ENCODE measurements at places on chromosomes 7 and 10. TPM values are rescaled to one million over a fixed set of nuclear protein-coding genes. Genes with fewer than 3 reads are reported as not detected.

Gene CCDC71L
- 32.2 TPM for total RNA-seq

Gene SFTPA1
- total RNA-seq: not detected

DNA sequence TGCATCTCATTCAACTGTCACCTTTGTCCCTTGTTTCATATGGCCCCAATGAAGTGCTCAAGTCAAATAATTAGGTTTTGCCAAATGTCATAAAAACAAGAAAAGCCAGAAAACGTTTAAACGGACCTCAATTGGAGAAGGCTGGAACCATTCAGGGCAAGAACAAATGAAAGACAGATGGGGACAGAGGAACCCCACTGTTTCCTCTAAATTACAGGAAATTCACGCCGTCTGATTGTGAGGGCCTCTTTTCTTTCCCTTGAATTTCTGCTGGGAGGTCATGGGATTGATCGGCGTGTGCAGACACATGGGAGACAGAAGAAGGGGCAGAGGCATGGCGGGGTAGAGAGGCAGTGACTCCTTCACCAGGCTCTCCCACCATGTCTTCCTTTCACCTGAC is 656.4 kb downstream of the KCNMA1 start:
- no peak for DNase-seq

GRCh38 chr7:91520645-91521044 is 256.4 kb downstream of the FZD1 start:
- no peak for DNase-seq

- no peak for DNase-seq
These were observed 32.5 kb downstream of the CPXM2 start for GRCh38 chr10:123858907-123859652.

DNA sequence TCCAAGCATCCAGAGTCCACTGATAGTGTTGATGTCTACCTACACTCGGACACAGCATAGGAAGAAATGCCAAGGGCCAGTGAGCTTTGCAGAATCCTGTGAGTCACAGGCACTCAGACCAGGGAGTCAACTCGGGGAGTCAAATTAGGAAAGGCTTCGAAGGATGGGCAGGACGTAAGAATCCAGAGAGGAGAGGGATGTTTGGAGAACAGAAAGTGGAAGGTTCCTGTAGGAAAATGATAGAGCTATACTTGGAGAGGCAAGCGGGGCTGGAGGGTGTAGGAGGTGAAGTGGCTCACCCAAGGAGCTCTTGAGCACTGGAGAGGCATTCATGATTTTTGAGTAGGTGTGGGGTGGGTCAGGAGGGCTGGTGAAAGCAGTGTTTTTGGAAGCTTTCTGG is 3.0 kb downstream of the ZYX start:
- no peak for DNase-seq

DNA sequence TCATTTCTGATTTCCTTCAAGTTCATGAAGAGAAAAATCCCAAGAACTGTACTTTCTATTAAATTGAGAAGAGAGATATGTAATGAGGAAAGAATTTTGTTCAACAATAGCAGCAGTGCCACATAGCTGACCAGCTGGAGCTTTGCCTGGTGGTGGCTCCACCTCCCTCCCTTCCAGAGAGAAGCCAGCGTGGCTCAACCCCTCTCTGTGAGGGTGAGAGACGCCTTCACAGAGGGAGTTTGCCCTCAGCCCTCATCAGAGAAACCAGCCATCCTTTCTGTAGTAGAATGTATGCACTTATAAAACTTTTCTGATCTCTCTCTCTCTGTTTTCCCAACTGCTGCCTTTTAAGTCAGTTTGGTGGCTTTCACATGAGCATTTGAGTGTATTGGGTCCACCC is 20.5 kb upstream of the COL1A2 start:
- DNase-seq: peak; percentile 22

Gene MKI67
- 88.5 TPM for total RNA-seq

GRCh38 chr7:39069896-39070881 is 92.5 kb downstream of the POU6F2 start:
- no peak for DNase-seq

DNA sequence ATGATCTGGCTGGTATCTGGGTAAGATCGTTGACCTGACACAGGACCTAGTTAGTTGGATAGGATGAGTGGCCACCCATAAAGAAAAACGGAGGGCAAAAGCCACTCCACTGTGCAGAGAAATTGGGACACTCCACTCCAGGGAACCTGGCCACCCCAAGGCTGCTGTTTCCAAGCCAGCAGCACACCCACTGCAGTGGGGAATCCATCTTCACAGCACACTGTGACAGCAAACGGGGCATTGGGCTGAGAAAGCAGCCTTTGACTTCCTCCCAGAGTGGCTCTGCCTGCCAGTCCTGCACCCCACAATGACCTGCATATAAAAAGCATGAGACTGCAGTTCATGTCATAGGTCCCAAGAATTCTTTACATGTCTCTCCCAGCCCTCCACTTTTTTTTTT is 52.9 kb downstream of the MTPN start:
- DNase-seq: no peak

GRCh38 chr10:123044391-123044790 is 35.6 kb downstream of the ACADSB start:
- DNase-seq: peak; percentile 3

Gene SFTPA2
- total RNA-seq: not detected

- DNase-seq: peak; percentile 19
These were observed 596.6 kb downstream of the SDK1 start for GRCh38 chr7:3897430-3898372.
